RPMI7951 (cell line): ENCODE measurements at places on chromosomes 2 and 18. TPM values are rescaled to one million over a fixed set of nuclear protein-coding genes. Genes with fewer than 3 reads are reported as not detected.

The CD207 gene
- 0.29 TPM in 1 of 2 replicates, not detected in the other for total RNA-seq

The OTOS gene
- total RNA-seq: 1.7 TPM in 1 of 2 replicates, not detected in the other

GRCh38 chr2:189285962-189286645, 106.5 kb upstream of the COL5A2 start:
- DNase-seq: peak; percentile 90

The BUB1 gene
- total RNA-seq: 161 and 174 TPM in 2 replicates

- no peak for DNase-seq
Measured at GRCh38 chr2:145841973-145842372, 1322.1 kb upstream of the ZEB2 start.

- no peak for DNase-seq
Measured at GRCh38 chr2:26855466-26855865, 7.5 kb downstream of the DPYSL5 start.

GRCh38 chr18:12282442-12283039, 25.5 kb upstream of the TUBB6 start:
- DNase-seq: peak; percentile 72

DNA sequence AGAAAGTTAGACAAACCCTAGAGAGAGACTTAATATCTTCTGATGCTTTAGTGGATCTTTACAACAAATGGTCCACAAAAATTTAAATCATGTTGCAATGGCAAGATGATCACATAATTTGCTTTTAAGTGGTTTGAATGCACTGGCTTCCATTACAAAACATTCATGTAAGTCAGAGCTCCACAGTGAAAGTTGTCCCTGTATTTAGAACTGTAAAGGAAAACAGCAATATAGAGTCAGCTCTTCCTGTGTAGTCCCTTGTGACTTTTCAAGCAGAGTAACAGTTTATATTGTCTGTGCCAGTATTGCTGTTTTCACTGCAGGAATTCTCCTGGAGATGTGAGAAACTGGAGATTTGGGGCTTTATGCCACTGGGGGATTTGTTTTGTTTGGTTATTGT, 77.7 kb downstream of the MEIS1 start:
- no peak for DNase-seq

- DNase-seq: peak; percentile 23
Measured at GRCh38 chr2:101038455-101039255, 36.6 kb downstream of the RPL31 start.

- DNase-seq: no peak
Measured at GRCh38 chr2:140891614-140892212, 1239.1 kb downstream of the LRP1B start.

DNA sequence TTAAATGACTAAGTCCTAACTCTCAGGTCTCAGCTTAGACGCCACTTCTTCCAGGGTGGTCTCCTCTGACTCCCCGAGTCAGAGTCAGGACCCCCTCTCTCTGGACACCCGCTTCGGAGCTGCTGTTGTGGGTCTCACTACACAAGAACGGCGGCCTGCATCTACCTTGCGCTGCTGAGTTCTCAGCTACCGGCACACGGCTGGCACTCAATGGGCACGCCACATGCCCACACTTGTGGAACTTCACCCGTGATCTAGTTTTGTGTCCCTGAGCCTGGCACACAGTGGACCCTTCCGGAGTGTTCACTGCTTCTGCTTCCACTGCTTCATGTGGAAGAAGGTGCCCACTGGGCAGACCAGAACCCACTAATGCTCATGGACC, 58.3 kb upstream of the ID2 start:
- DNase-seq: no peak

The CRYGA gene
- not detected in 2 replicates for total RNA-seq

DNA sequence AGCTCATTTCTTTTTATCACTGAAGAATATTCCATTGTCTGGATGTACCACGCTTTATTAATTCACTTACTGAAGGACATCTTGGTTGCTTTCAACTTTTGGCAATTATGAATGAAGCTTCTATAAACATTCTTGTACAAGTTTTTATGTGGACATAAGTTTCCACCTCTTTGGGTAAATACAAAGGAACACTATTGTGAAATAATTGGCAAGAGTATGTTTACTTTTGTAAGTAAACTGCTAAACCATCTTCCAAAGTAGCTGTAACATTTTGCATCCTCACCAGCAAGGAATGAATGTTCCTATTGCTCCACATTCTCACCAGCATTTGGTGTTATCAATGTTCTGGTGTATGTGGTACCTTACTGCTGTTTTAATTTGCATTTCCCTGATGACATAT, 15.8 kb upstream of the VWC2L start:
- no peak for DNase-seq

The PID1 gene
- 15.9 and 23.8 TPM in 2 replicates for total RNA-seq

DNA sequence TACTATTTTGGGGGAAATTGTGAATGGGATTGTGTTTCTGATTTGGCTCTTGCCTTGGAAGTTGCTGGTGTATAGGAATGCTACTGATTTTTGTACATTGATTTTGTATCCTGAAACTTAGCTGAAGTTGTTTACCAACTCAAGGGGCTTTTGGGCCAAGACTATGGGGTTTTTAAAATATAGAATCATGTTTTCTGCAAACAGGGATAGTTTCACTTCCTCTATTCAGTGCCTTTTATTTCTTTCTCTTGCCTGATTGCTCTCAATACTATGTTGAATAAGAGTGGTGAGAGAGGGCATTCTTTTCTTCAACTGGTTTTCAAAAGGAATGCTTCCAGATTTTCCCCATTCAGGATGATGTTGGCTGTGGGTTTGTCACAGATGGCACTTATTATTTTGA, 1383.8 kb upstream of the ACVR2A start:
- no peak for DNase-seq

DNA sequence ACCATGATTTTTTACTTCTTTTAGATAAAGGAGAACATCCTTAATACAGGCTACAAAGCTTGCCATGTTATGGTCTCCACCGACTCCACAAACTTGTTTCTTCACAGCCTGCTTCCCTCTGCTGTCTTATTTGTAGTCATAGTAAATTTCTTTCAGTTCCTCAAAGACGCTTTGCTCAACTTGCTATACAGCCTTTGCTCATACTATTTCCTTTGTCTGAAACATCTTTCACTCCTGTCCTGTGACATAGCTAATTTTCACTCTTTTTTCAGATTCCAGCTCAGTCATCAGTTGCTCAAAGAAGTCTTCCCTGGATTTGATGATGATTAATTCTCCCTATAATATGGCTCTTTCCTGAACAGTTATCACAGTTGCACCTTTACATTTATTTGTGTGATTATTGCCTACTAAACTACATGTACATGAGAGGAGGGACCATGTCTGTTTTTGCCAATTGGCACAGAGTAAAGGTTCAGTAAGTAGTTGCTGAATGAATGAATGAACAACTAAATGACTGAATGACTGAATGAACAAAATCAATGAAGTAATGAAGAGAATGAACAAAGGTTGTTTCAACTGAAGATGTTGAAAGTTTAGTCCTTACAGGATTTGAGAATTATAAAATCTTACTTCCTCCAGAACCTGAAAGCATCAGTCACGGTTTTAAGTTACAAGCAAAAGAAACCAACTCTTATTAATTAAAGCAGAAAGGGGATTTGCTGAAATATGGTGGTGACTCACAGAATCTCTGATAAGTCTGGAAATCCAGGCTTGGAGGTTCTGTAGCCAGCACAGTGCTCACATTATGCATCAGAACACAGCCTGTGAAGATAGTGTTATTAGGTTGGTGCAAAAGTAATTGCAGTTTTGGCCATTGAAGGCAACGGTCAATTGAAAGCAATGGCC, 186.4 kb upstream of the FAM98A start:
- peak; percentile 66 for DNase-seq

DNA sequence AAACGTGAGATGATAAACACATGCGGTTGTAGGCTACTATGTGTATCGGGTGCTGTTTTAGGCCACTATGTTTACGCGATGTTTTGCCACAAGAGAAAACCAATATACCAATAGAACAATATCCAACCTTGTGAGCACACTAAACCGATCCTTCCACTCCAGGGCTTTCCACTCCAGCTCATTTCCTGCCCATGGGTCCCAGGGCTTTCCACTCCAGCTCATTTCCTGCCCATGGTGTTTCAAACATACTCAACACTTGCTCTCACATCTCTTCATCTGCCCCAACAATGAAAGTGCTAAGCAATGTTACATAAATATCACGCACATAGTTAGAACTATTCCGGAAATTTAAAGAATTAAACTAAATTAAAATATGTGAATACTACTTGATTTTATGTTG, 80.0 kb downstream of the EPB41L3 start:
- DNase-seq: peak; percentile 14

DNA sequence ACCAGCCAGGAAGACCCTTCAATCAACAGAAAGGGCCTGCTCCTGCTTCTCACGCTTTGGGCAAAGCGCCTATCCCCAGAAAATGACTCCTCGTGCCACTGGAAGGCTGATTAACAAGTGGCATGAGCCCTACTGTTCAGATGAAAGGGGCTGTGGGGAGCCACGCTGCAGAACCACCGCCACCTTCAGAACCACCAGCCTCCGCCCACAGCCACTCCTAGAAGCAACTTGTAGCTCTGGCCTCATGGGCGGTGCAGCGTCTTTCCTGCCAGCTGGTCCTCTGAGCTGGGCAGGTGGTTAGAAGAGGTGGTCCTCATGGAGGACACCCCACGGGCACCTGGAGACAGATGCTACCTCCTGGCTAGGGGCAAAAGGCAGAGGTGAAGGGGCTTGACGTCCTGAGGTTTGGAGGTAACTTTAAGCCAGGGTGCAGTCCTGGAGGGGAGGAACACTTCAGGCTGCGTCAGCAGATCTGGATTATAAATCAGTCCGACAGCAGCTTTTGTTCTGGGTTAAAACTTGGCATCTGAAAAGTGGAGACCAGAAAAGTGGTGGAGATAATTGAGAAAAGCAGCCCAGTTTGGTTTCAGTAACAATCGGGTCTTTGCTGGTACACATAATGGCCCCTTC, 861 bp upstream of the SEMA4C start:
- peak; percentile 63 for DNase-seq

GRCh38 chr2:150327564-150328489, 159.6 kb downstream of the RND3 start:
- no peak for DNase-seq

GRCh38 chr18:33951031-33951430, 273.7 kb downstream of the NOL4 start:
- no peak for DNase-seq

The POTEC gene
- total RNA-seq: not detected in 2 replicates

DNA sequence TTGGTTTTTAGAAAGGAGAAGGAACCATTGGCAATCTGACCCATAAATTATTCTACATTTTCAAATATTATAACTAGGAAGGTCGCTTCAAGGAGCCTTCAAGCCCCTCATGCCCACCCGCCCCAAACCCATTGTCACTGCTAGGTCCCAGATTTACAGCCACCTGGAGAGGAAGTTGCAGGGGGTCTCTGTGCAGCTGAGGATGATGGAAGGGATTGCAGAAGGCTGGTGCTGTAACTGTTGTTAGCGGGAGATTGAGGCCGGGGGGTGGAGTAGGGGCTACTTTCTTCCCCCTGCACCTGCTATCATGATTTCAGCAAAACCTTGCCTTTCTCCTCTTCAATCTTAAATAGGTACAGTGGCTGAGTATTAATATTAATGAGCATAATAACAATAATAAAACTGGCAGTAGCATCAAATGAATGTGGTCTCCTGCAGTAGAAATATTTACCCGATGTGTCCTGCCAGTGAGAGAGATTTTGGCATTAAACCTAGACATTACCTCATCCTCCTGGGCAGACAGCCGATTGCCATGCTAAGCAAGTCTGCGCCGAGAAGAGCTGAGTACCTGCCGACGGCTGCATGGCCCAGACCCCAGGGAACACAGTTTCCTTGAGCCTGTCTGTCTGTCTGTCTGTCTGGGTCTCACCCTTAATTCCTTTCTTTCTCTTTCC, 225.4 kb downstream of the FAM210A start:
- DNase-seq: peak; percentile 7

DNA sequence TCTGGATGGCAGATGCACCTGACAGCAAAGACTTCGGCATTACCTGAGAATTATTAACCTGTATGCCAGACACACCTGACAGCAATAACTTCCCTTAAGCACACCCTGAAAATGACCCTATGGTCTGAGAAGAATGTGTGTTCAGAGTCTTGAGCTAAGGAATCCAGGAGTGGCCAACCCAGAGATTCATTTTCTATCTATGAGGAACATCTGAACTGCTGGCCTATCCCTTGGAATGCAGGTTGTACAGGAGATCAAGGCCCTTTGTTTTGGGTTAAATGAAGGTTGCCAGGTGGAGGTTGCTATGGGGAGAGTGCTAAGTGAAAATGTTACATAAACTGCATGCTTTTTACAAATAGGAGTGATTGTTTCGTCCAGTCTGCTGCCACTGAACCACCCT, 200.9 kb upstream of the MEIS1 start:
- no peak for DNase-seq

GRCh38 chr2:238438856-238439849, 12.4 kb downstream of the ASB1 start:
- DNase-seq: peak; percentile 60

DNA sequence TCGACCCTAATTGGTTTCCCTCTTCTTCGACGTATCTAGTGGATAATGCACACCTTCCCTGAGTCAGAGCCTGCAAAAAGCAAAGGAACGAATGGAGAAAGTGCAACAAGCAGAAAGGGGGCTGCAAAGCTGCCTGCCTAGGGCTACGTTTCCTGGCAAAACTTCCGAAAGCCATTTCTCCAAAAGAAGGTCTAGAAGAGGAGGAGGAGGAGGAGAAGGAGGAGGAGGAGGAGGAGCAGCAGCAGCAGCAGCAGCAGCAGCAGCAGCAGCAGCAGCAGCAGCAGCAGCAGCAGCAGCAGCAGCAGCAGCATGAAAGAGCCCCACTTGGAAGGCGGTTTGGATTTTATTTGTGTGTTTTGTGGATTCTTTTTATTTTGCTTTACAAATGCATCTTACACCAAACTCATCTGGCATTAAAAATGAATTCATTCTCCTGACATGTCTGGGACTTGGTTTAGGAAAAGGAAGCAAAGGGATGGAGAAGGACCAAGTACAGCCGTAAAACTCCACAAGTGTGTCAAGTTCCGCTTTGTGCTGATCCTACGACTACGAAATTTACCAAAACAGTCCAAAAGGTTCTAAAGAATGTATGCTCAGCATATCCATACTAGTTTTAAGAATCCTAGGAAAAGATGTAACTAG, 2.0 kb downstream of the TCF4 start:
- peak; percentile 23 for DNase-seq

The DTNA gene
- 1.6 and 2.4 TPM in 2 replicates for total RNA-seq

GRCh38 chr2:105576440-105577241, 168.1 kb upstream of the NCK2 start:
- peak; percentile 90 for DNase-seq

- no peak for DNase-seq
Measured at GRCh38 chr18:72261590-72261989, 282.6 kb downstream of the CBLN2 start.

The FBXO41 gene
- 0.98 and 1.1 TPM in 2 replicates for total RNA-seq

DNA sequence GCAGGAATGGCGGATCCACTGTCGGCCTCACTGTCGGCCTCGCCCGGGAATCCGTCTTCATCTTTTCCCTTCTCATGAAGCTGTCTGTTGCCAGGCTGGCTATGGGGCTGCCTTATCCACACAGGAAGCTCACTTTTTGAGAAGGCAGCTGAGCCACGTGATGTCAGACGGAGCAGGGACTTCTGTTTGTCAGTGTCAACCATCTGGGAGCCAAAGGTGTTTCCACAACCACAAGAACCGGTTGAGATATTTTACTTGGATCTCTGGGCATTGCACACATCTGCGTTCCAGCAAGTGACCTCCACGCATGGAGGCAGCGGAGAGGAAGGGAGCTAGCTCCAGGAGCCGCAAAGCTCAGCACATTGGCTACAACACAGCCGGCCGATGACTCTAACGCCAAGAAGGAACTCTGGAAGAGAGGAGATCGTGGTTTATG, 27.4 kb upstream of the TAF1B start:
- DNase-seq: no peak
